ENCODE measurements at places on chromosomes 6 and 20. TPM values are rescaled to one million over a fixed set of nuclear protein-coding genes. Genes with fewer than 3 reads are reported as not detected.
A peak's percentile ranks its signal among the peaks of the same experiment; 100 is the strongest.

The ADTRP gene
- total RNA-seq: 2.8 TPM

The DOK5 gene
- 0.06 TPM for total RNA-seq

The TFAP2B gene
- total RNA-seq: not detected

The PNLDC1 gene
- total RNA-seq: not detected

The NKX2-2 gene
- 3.7 TPM for total RNA-seq

The LRRC1 gene
- 13.1 TPM for total RNA-seq

The HLA-DMA gene
- total RNA-seq: 0.11 TPM

The COL19A1 gene
- total RNA-seq: 0.06 TPM

The FAM162B gene
- 0.29 TPM for total RNA-seq

The GHRH gene
- not detected for total RNA-seq

The HSD17B8 gene
- total RNA-seq: 3.3 TPM

The C20orf202 gene
- not detected for total RNA-seq

The OXT gene
- total RNA-seq: not detected

The SAMD5 gene
- 2.7 TPM for total RNA-seq

DNA sequence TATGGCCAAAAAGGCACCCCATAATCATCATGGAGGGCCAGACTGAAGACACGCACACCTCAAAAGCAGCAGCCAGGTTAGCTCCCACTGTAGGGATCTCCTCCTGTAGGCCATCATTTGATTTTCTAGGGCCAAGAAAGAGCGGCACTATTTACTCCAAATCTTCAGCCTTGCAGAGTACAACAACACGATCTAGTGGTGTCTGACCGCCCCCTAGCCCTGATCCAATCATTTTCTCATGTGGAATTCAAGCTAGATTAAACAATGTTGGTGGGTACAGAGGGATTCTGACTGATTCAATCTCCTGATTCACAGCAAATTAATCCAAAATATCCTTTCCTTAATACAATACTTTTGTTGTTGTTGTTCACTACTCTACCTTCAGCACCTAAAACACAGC is 12.5 kb downstream of the GNAS-AS1 start:
- DNase-seq: no peak

- peak; percentile 50 for DNase-seq
Observed at GRCh38 chr20:45341939-45342854, 6.0 kb downstream of the SDC4 start.

DNA sequence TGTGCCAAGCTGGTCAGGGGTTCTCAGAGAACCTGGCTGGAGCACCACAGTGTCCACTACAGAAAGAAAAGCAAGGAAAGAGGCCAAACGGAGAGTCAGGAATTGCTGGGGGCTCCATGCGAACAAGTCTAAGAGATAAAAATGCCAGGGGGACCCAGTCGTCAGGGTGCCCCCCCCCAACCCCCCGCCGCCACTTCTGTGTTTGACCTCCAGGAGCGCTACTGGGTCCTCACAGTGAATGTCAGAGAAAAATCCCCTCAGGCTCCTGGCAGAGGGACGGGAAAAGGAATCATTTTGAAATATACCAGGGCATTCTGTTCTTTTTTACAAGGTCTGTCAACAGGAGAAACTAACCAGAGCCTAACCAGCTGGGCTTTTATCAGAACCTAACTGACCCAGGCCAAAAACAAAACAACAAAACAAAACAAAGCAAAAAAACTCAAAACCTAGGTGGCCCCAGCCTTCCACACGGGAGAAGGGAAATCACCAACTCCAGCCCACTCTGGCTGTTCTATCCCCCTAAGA is 17.9 kb upstream of the NELFCD start:
- DNase-seq: no peak

DNA sequence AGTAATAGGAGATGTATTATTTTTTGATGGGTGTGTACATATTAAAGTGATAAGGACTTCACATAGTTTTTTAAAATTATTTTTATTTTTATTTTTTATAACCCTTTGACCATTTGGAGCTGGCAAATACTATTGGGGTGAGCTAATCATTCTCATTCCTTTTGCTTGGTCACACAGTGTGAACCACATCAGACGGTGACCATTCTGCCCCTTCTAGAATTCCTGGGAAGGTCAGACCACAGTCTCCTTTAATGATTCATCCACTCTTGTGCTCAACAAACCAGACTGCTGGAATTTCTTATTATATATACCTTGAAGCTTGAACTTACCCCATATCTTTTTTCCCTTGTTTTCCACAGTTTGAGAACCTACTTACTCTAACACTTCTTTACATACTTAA is 23.9 kb upstream of the PRL start:
- peak; percentile 87 for DNase-seq

GRCh38 chr20:48831718-48832404 is 4.1 kb upstream of the PREX1 start:
- DNase-seq: peak; percentile 75

DNA sequence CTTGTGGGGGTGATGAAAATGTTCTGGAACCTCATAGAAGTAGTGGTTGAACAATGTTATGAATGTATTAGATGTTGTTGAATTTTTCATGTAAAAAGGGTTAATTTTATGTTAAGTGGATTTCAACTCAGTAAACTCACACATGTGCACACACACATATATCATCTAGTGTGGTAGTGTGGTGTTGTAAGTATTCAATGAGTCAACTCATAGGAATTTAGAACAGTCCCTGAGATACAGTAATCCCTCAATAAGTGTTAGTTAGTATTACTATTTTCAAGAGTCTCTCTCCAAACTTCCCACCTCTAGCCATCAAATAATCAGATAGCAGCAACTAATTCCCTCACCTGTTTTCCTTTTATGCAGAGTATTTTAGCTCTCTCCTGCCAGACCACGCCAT is 563.1 kb upstream of the JARID2 start:
- DNase-seq: peak; percentile 34

DNA sequence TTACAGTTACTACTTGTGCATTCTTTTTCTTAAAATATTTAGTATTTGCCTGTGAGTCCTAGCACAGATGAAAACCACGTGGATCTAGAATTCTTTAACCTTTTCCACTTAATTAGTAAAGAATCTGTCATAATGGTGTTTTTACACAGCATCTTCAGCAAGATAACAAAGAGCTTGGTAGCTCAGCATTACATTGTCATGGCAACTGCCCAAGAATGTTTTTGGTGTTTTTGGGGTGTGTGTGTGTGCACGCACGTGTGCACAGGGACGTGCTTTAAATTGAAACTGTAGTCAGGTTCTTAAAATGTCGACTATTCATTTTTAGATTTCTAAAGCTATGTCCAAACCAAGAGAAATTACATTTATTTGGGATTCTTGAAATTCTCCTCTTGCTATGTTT is 108.0 kb downstream of the FIG4 start:
- no peak for DNase-seq

DNA sequence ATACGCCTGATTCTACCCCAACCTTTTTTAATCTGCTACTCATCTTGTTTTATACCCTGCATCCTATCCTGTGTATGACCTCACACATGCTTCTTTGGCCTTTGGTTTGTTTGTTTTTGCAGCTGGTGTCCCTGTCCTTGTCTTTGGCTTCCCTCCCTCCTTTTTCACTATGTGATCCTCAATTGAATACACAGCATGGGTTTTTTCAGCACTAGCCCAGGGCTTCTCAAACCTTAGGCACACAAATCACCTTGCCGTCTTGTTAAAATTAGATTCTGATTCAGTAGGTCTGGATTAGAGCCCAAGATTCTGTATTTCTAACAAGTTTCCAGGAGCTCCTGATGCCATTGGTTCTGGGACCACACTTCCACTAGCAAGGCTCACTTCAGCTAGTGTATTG is 321.5 kb upstream of the MAN1A1 start:
- no peak for DNase-seq

DNA sequence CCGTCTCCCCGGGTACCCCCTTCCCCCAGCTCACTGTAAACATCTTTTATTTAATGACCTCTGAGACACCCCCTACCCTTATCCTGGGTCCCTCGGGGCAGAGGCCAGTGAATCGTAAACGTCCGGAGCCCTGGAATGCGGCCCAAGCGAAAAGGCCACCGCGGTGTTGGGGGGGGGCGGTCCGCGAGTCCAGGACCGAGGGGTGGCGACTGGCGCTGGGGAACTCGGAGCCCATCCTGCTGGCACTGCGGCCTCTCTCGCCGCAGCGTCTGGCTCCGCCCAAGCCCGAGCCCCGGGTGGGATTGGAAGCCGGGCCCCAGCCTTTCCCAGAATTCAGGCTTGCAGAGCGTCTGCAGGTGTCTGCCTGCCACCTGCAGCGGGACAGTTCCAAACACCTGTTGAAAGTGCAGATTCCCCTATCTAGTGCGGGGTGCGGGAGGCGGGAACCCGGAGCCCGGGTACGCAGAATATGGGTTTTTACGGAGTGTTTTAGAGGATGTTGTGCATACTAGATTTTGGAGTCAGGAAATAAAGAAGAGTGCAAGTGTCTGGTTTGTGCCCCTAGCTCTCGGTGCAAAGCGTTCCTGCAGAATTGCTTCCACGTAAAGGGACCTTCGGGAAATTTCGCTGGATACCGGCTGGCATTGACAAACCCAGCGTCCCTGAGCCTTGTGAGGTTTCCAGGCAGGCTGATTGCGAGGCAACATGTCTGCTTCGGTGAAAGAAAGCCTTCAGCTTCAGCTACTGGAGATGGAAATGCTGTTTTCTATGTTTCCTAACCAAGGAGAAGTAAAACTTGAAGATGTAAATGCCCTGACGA is 800 bp downstream of the RWDD2A start:
- DNase-seq: peak; percentile 54

DNA sequence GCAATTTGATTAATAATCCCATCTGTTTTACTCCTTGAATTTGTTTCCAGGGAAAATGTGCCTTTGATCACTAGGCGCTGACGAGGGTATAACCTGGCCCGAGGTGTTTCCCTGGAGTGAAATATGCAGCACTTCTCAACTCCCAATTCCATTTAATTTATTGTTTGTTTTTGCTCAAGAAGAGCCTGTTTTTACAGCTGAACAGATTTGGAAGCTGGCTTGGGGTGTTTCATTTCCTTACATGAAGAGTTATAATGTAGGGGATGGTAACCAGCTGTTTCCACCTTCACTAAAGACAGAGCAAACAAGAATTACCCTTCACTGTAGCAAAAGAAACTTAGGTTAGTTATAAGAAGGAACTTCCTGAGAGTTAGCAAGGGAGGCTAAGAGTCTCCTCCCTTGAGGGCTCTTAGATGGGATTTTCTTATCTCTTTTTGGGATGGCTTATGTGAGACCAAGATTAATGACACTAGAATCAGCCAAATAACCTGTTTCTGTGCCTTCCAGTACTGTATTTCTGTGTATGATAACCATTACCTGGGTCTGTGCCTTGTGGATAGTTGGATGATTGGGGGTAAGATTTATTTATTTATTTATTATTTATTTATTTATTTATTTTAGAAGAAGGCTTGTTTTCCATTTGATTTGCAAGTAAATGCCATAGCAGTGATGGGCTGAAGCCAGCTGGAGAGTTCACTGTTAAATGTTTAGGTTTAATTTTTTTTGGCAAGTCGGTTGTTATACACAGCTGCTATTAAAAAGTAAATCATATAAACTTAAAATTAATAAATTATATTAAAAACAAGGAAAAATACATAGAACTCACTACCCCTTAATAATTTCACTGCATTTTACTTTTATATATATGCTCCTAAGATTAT is 162.2 kb upstream of the BMP2 start:
- no peak for DNase-seq

DNA sequence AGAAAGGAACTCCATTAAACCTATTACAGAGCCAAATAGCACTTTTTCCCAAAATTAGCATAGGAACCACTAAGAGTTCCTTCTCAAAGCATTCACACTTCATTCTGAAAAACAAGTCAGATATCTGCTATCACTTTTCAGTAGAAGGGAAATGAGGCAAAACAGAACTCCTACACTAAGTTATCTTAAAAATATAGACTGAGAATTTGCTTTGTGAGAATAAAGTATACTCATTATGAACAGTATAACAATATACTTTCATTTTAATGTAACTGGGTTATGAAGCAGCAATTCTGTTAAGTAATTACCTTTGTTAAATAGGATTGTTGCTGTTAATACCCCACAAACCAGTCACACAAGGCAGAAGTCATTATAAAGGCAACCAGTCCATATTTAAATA is 8.7 kb downstream of the MTRF1L start:
- DNase-seq: no peak

GRCh38 chr6:11291582-11291981 is 59.1 kb upstream of the NEDD9 start:
- no peak for DNase-seq

GRCh38 chr6:159966981-159967380 is 1.9 kb upstream of the IGF2R start:
- DNase-seq: no peak

DNA sequence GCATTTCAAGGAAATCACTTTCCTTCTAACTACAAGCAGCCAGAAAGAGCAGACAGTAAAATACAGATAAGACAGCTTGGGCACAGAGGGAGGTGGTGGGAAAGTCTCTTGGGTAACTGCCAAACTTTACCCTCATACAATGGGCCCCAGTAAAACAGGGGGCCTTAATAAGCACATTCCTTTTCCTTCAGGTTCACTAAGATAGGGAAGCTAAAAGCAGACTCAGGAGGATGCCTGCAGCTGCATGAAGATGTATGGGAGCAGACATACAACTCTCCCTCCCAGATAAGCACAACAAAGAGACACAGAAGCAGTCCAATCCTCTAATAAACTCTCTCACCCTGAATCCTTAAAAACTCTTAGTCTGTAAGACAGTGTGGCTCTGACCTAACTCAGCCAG is 49.0 kb downstream of the SIM1 start:
- no peak for DNase-seq

DNA sequence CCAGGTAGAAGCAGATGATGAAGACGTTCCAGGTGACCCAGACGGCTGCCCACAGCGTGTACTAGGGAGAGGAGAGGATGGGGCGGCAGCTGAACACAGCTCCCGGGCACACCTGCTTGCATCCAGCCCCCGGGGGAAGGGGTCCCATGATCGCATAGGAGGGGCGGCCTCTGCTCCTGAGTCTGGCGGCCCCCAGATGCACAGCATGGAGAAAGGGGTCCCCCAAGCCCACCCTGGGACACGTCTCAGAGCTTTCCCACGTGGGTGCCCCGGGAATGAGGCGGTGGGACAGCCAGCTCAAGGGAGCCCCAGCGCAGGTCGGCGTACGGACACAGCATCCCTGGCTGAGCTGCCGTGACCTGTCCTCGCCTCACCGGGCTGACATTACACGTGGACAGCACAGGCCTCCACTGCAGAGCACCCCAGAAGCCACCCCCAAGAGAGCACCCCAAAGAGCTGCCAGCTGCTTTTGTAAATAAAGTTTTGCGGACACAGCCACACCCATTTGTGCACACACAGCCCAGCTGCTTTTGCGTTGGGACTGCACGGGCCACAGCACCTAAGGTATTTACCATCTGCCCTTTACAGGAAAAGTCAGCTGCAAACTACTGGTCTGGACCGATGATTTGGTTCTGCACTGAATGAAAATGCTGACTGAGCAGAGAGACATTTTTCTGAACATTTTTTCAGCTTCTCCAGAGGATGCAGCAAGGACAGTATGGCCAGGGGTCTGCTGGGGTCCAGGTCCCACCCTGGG is 5.2 kb downstream of the NKAIN4 start:
- no peak for DNase-seq

GRCh38 chr20:57671662-57672061 is 38.2 kb downstream of the PMEPA1 start:
- DNase-seq: no peak

GRCh38 chr6:169227116-169227515 is 26.5 kb downstream of the THBS2 start:
- DNase-seq: no peak

- peak; percentile 0 for DNase-seq
Observed at GRCh38 chr6:151757506-151757955, 50.0 kb upstream of the ESR1 start.

Measured in Daoy (cell line).